A549 treated with dexamethasone at 1 μM for 4 hours (cell line): ENCODE measurements at places on chromosomes 1 and 21. TPM values are rescaled to one million over a fixed set of nuclear protein-coding genes. Genes with fewer than 3 reads are reported as not detected.

CELA3A gene
- not detected in 5 replicates for total RNA-seq

EXO1 gene
- 21.8 to 28.5 TPM (median 25.3 TPM) in 5 replicates for total RNA-seq

CLCA1 gene
- total RNA-seq, result 0.04 TPM in 1 of 5 replicates, not detected in the others

FAM177B gene
- not detected in 5 replicates for total RNA-seq

MX1 gene
- 1.2 to 2.2 TPM (median 1.5 TPM) in 5 replicates for total RNA-seq

CFAP107 gene
- total RNA-seq, result not detected in 5 replicates

ANKRD35 gene
- total RNA-seq, result 0.04 to 0.07 TPM (median 0.06 TPM) in 5 replicates

IFNLR1 gene
- 0.88 to 1.3 TPM (median 1.0 TPM) in 5 replicates for total RNA-seq

HSPB7 gene
- total RNA-seq, result 0.05 to 0.14 TPM (median 0.09 TPM) in 4 of 5 replicates, not detected in the other

TOE1 gene
- total RNA-seq, result 11.0 to 12.9 TPM (median 12.4 TPM) in 5 replicates

CASQ2 gene
- 0.02 TPM in 1 of 5 replicates, not detected in the others for total RNA-seq

GNAT2 gene
- 0.08 to 0.38 TPM (median 0.15 TPM) in 5 replicates for total RNA-seq

TRPM2 gene
- 6.5 to 9.8 TPM (median 7.8 TPM) in 5 replicates for total RNA-seq

GPA33 gene
- not detected in 5 replicates for total RNA-seq

GBP5 gene
- total RNA-seq, result 0.01 to 0.08 TPM in 2 of 5 replicates, not detected in the others

PITHD1 gene
- total RNA-seq, result 26.1 to 31.6 TPM (median 28.6 TPM) in 5 replicates

SEC16B gene
- total RNA-seq, result 0.65 to 1.0 TPM (median 0.89 TPM) in 5 replicates

RNU1-3 gene
- total RNA-seq, result 10.6 TPM in 1 of 5 replicates, not detected in the others

FAM78B gene
- 0.12 to 0.50 TPM (median 0.40 TPM) in 5 replicates for total RNA-seq

CFAP45 gene
- 0.53 to 0.80 TPM (median 0.75 TPM) in 5 replicates for total RNA-seq

PPFIA4 gene
- 0.13 to 0.42 TPM (median 0.34 TPM) in 5 replicates for total RNA-seq

LORICRIN gene
- not detected in 5 replicates for total RNA-seq

TMEM82 gene
- total RNA-seq, result 0.05 TPM in 1 of 5 replicates, not detected in the others

KCND3 gene
- 0.02 TPM in 3 of 5 replicates, not detected in the others for total RNA-seq

GPR161 gene
- total RNA-seq, result 10.3 to 18.0 TPM (median 16.2 TPM) in 5 replicates

OR2T33 gene
- not detected in 5 replicates for total RNA-seq

FOXD3 gene
- total RNA-seq, result 0.52 to 0.91 TPM (median 0.70 TPM) in 5 replicates

DNALI1 gene
- 0.02 to 0.27 TPM (median 0.05 TPM) in 3 of 5 replicates, not detected in the others for total RNA-seq

C1orf21 gene
- total RNA-seq, result 8.2 to 12.2 TPM (median 10.7 TPM) in 5 replicates

C1QC gene
- total RNA-seq, result not detected in 5 replicates

SLC22A15 gene
- 0.64 to 0.92 TPM (median 0.82 TPM) in 5 replicates for total RNA-seq

CD5L gene
- total RNA-seq, result not detected in 5 replicates

GPR25 gene
- total RNA-seq, result not detected in 5 replicates

SPRR2B gene
- not detected in 5 replicates for total RNA-seq

ST6GALNAC5 gene
- 0.09 to 0.29 TPM (median 0.15 TPM) in 4 of 5 replicates, not detected in the other for total RNA-seq

COL8A2 gene
- 0.07 to 0.24 TPM (median 0.14 TPM) in 5 replicates for total RNA-seq

GPR37L1 gene
- total RNA-seq, result 0.12 to 0.18 TPM (median 0.14 TPM) in 5 replicates

TFAP2E gene
- total RNA-seq, result 0.47 to 0.80 TPM (median 0.65 TPM) in 5 replicates

CALML6 gene
- 0.08 to 0.33 TPM (median 0.24 TPM) in 5 replicates for total RNA-seq

LCE1D gene
- total RNA-seq, result not detected in 5 replicates

BEND5 gene
- total RNA-seq, result not detected in 5 replicates

A3GALT2 gene
- total RNA-seq, result not detected in 5 replicates

KHDC4 gene
- 12.2 to 25.9 TPM (median 21.4 TPM) in 5 replicates for total RNA-seq

TMCC2 gene
- 1.2 to 1.7 TPM (median 1.5 TPM) in 5 replicates for total RNA-seq

IQGAP3 gene
- total RNA-seq, result 9.2 to 20.0 TPM (median 17.9 TPM) in 5 replicates
